NCI-H526 (cell line): ENCODE measurements at places on chromosomes 6 and 20.
A peak's percentile ranks its signal among the peaks of the same experiment; 100 is the strongest.

DNA sequence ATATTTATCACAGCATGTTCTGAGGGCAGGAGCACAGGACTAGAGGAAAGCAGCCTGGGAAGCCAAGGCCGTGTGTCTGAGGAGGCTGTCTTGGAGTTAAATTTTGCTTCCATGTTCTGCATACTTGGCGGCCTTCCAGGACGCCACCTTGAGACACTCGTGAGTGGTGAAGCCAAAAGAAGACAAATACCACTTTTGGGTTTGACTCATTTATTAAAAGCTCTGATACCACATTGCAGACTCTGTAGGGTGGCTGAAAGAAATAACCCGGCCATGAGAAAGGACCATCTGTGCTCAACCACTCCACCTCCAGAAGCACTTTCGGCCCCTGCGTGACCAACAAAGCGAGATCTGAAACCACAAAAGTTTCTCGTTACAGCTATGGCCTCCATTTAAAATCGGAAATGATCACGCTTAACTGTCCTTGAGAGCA is 120.0 kb downstream of the TMEM242 start:
- no peak for DNase-seq

- peak; percentile 49 for DNase-seq
These were observed 86.3 kb upstream of the HIVEP1 start for GRCh38 chr6:11925805-11926204.

DNA sequence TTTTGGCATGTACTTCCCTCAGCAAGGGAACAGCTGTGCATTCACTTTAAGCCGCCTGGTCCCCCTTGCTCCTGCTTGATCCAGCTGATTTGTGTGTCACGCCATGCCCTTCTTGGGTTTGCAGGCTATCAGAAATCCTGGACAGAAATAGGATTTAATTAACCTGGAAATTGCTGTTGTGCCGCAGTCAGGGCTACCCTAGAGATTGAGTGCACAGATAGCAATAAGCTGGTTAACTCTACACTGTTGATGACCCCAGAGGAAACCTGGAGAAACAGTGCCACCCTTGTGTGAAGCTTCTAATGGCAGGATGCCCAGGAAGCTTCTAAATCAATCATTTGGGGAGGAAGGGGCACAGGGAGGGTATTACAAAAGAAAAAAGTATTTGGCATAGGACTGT is 199.0 kb downstream of the JARID2 start:
- peak; percentile 49 for DNase-seq

DNA sequence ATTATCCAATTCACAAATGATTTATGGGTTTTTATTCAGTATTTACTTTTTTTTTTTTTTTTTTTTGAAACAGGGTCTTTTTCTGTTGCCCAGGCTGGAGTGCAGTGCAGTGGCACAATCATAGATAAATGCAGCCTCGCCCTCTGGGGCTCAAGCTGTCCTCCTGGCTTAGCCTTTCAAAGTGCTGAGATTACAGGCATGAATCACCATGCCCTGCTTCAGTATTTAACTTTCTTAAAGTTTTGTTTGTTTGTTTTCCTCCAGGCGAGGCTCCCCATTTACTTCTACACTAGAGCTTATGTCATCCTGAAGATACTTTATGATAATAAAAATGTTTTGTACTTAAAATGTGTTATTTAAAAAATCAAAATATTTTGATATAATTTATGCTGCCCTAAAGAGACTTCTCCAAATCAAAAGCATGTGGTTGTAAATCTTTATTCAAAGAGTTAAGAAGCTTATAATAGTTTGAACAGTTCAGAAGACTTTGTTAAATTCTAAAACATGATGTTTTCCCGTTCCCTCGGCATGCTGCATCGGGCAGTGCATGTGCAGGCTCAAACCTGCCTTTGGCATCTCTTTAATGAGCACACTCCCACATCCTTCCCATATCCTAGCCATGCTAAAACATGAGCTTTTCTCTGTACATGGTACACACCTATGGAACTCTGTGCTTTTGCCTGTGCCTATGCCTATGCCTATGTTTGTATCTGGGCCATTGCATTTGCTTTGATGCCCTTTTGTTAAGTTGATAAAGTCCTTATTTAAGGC is 11.0 kb downstream of the SMPDL3A start:
- no peak for DNase-seq

GRCh38 chr6:74785236-74785635 is 420.6 kb downstream of the COL12A1 start:
- no peak for DNase-seq

DNA sequence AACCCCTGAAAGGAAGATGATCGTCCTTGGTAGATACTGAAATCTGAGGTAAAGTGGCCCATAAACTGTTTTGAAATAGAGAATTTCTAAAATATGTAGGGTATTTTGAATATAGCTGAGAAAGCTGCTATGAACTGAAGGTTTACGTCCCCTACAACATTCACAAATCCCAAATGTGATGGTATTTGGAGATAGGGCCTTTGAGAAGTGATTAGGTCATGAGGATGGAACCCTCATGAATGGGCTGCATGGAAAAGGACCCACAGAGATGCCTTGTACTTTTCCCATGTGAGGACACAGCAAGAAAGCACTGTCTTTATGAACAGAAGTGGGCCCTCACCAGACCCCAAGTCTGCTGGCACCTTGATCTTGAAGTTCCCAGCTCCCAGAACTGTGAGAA is 6.8 kb upstream of the PNISR start:
- no peak for DNase-seq

GRCh38 chr6:137349856-137350830 is 131.0 kb upstream of the IFNGR1 start:
- DNase-seq: no peak

- DNase-seq: no peak
These were observed 62.6 kb downstream of the BANF2 start for GRCh38 chr20:17762243-17762872.

- DNase-seq: no peak
These were observed 73.1 kb upstream of the C20orf144 start for GRCh38 chr20:33589059-33589458.

- no peak for DNase-seq
These were observed 64.6 kb downstream of the ABHD12 start for GRCh38 chr20:25325997-25326396.

- DNase-seq: no peak
These were observed 282.4 kb downstream of the PACRG start for GRCh38 chr6:163010145-163010544.
